Daoy (cell line): ENCODE measurements at places on chromosomes 1 and 21.

DNA sequence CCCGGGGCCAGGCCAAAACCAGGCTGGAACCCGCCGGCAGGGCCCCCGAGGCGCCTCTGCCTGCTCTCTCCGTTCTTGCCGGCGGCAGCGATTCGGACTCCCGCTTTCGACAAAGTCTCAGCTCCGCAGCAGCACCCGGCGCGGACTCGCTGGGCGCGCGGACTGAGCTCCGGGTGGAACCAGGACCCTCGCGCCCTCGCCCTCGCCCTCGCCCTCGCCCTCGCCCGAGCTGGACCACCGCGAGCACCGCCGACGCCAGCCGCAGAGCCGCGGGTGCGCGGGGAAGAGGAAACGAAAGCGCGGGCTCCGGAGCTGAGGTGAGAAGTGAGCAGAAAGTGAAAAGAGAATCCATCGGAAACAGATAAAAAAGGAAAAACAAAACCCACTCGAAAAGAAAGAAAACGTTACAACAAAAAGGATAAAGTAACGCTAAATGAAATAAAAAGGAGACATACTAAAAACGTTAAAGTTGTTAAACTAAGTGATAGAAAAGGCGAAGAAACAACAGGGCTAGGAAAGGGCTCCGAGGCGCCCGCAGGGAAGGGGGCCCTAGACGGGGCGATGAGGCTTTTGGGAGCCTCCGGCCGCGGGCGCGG is 64.9 kb downstream of the MEF2D start:
- DNase-seq: peak; percentile 33

GRCh38 chr1:207811319-207811718 is 59.5 kb downstream of the CD46 start:
- DNase-seq: no peak

- DNase-seq: peak; percentile 49
Measured at GRCh38 chr1:84997667-84998600, 1.0 kb upstream of the MCOLN2 start.

DNA sequence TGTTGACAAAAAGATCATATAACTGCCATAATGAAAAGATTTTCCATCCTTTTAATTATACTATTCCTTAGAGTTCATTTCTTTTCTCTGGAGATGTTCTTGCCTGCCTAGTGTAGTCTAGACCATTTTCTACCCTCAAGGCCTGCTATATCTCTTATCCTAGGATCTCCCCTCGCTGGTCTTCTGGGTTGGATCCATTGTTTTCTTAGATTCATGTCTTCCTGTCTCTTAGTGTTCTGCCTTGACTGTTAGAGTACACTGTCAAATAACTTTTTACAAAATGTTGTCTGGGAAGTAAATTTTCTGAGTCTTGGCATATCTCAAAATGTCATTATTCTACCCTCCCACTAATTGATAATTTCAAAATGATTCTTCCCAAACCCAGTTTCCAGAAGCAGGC is 66.6 kb downstream of the TRAF5 start:
- no peak for DNase-seq

GRCh38 chr1:205346956-205347574 is 9.7 kb downstream of the KLHDC8A start:
- DNase-seq: peak; percentile 79

DNA sequence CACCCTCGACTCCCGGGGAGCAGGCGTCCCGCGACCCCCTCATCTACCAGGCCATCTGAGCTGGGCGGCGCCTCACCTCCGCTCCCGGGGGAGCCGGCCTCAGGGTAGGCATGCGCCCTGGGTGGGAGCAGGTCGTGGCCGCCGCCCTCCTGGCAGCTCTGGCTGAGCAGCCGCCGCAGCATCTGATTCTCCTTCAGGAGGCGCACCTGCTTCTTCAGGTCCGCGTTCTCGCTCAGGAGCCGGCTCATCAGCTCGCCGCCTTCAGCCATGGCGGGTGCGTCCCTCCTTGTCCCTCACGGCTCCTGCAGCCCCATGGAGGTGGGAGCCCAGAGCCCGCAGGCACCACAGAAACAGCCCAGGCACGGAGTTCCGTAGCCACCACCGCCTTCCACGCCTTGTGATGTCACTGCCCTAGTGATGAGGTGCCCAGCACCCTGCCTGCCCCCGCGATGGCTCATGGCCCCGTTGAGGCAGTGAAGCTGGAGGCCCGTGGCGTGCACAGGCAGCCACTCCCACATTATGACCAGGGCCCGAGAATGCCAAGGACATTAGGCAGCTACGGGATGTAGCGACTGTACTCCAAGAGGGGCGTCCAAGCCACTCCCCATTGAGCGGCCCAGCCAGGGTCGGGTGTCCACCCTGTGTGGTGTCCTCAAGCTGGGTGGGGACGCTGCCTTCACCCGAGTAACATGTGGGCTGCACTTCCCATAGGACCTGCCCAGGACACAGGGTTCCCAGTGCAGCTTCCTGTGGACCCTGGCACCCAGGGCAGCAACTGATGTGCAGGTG is 1.5 kb downstream of the SPATC1L start:
- DNase-seq: no peak

DNA sequence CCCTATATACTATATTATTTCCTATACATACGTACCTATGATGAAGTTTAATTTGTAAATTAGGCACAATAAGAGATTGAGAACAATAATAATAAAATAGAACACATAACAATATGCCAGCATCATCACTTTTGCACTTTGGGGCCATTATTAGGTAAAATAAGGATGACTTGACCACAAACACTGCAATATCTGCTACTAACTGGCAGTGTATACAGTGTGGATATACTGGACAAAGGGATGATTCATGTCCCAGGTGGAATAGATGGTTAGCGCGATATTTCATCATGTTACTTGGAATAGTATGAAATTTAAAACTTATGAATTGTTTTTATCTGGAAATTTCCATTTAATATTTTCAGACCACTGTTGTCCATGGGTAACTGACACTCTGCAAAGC is 35.4 kb upstream of the TXLNA start:
- DNase-seq: no peak

- DNase-seq: no peak
Measured at GRCh38 chr1:14648896-14649855, 50.7 kb downstream of the KAZN start.

DNA sequence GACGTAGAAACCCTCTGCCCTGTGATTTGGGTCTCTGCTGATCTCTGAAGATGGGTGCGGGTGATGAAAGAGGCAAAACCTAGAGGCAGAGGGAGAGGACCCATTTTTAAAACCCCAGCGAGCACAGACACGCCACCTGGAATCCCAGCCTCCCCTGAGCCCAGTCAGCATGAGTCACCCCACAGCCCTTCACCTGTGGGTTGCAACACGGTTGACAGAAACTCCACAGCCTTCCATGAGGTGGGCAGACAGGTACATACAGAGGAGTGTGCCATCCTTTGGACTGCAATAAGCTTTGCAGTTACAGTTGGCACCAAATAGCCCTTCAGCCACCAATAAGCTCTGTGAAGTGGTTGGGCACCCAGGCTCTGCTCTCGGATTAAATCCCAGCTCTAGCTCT is 2.1 kb upstream of the GRHL3 start:
- no peak for DNase-seq

- no peak for DNase-seq
Measured at GRCh38 chr1:26546375-26546774, 16.8 kb downstream of the RPS6KA1 start.

- peak; percentile 18 for DNase-seq
Measured at GRCh38 chr1:184972315-184973055, 1.8 kb downstream of the NIBAN1 start.

- no peak for DNase-seq
Measured at GRCh38 chr1:153513023-153513422, 22.8 kb downstream of the S100A6 start.

DNA sequence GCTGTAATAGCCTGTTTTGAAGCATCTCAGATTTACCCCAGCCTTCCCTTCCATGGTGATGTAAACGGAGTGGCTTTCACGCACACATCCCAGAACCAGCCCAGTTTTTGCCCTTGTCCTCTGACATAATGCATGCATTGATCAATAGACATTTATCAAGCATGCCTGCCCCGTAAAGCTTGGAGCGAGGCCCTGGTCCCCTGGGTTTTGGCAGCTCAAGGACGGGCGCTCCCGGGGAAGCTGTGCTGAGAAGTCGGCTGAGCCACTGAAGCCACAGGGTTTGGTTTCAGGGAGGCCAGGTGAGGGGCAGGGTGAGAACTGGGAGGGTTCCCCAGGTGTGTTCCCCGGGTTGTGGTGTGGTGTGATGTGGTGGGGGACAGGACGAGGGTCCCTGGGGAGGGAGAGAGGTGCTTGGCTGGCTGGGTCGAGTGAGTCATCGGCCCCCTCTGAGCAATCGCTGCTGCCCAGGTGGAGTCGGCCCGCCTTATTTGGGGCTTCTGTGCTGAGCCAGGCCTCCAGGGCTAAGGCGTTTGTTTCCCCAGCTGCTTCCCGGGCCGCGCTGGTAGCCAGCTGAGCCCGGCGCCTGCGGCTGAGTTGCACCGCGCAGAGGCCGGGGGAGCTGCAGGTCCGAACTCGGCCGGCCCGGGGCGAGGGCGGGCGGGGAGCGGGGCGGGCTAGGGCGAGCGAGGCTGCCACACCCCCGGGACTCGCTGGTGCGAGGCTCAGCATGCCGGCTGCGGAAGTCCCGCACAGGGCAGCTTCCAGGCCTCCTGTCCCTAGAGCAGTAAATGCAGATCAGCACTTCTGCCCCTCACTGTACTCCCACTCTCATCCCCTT is 23.6 kb downstream of the ATP2B4 start:
- DNase-seq: peak; percentile 85

GRCh38 chr21:42107881-42108553 is 36.9 kb downstream of the UMODL1 start:
- DNase-seq: no peak

- no peak for DNase-seq
Measured at GRCh38 chr1:232194424-232194823, 435.5 kb downstream of the SIPA1L2 start.

GRCh38 chr1:10639775-10640578 is 156.5 kb downstream of the CASZ1 start:
- DNase-seq: no peak

GRCh38 chr1:1333551-1334241 is 2.6 kb downstream of the TAS1R3 start:
- DNase-seq: no peak
